ENCODE measurements at places on chromosomes 16 and 17. TPM values are rescaled to one million over a fixed set of nuclear protein-coding genes. Genes with fewer than 3 reads are reported as not detected.

- peak; percentile 96 for DNase-seq
Measured at GRCh38 chr17:28925912-28926365, 23.1 kb upstream of the DHRS13 start.

GRCh38 chr16:86949116-86949515, 368.1 kb downstream of the C16orf95 start:
- no peak for DNase-seq

GRCh38 chr17:73292031-73292531, 19.7 kb downstream of the CDC42EP4 start:
- peak; percentile 97 for DNase-seq

- DNase-seq = peak; percentile 52
Measured at GRCh38 chr16:70696952-70697593, 11.2 kb upstream of the MTSS2 start.

DNA sequence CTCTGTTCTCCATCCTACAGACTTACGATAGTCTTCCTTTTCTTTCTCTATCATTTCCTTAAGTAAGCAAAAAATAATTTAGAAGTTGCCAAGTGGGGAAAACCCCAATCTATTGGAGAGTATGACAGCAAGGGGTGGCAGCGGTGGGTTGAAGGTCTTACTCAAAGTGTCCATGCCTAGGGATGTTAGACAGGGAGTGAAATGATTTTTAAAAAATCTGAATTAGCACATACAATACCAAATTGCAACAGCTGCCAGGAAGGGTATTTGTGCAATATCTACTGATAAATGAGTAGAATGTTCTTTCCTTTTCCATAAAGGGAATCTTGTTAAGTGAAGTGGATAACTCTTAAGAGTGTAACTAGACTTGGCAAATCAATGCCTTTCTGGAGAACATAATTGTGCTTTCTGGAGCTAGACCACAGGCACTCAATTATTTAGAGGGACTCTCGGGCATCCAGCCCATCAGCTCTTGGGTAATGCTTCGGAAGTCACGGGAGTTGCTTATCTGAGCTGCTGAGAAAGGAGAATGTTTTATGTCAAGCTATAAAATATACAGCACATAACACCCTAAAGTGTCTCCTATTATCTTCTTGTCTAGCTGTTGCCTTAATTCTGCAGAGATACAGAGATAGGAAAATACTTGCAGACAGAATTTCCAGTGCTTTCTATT, 151.5 kb downstream of the KCNJ2 start:
- peak; percentile 3 for DNase-seq

DNA sequence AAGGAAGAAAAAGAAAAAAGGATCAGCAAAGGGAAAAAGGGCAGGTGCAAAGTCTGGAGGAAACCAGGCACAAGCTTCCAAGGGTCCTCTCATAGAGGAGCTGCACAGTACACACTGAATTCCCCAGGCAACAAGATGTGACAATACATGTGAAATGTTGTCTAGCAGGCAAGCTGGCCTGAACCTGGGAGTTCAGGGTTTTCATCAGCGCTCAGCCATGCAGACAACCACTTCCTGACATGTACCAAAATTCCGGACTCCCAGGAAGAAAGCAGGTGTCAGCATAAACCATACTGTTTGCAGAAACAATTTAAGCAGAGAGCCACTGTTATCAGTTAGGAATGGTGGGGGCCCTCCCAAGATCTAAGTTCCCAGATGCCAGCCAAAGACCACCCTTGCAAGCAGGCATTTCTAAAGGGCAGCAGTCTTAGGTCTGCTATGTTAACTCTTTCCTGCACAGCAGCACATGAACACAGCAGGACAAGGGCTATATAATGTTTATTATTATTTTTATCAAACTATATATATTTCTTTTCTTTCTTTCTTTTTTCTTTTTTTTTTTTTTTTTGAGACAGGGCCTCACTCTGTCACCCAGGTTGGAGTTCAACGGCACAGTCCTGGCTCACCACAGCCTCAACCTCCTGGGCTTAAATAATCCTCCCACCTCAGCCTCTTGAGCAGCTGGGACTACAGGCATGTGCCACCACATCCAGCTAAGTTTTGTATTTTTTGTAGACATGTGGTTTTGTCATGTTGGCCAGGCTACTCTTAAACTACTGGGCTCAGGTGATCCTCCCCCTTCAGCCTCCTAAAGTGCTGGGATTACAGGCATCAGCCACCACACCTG, 10.1 kb downstream of the TK2 start:
- DNase-seq = peak; percentile 81

Gene TBC1D3
- not detected for total RNA-seq

Gene ZG16B
- 0.12 TPM for total RNA-seq

All from M059J (cell line).